AG09319 (cell line): ENCODE measurements at places on chromosomes 4 and X.

DNA sequence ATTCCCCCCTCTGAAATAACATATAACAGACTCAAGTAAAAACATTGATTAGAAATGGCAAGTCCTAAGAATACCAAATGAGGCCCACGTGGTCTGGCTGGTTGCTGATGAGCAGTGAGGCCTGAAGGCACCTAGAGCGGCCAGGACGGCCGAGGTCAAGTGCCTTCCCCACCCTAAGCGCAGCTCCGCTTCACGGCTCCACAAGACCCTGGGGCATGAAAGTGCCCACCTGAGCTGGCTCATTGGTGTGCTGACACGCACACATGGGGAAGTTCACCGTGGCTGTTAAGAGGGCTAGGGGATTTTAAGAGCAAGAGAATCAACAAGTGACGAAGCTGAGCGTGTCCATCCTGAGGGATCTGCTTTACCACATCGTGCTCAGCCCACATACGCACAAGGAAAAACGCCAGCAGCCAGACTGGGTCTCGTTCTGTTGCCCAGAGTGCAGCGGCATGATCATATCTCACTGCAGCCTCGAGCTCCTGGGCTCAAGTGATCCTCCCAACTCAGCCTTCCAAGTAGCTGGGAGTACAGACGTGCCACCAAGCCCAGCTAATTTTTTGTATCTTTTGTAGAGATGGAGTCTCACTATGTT, 22.4 kb downstream of the DCTD start:
- DNase-seq: no peak

- no peak for DNase-seq
Measured at GRCh38 chr4:24529555-24529954, 54.8 kb downstream of the DHX15 start.

DNA sequence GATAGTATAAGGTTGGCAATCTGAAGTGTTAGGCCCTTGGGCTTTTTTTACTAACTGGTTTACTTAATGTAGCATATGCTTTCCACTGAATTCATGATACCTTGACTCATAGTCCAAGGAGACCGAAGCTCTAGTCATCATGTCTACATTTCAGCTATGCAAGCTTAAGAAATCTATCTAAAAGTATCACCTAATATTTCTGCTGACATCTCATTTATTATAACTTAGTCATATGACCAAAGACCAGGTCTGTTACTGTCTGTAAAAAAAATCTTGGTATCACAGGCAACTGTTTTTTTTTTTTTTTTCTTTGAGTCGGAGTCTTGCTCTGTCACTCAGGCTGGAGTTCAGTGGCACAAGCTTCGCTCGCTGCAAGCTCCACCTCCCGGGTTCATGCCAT, 814.0 kb upstream of the NDST4 start:
- no peak for DNase-seq

DNA sequence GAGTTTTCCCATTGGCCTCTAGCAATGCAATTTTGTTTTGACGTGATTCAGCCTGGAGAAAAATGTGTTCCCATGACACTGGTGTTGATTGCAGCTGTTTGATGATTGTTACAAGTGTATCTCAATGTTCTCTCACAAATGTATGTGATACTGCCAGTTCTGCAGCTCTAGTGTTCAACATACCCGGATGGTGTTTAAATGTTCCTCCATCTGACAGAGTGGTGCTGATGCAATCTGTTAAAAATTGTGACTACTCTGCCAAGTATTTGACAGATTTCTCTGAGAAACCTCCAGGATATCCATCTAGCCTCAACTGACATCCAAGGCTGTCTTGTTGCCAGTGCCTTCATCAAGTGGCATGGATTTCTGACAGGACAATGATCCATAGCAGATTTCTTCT, 657.2 kb upstream of the DIAPH2 start:
- DNase-seq: no peak

- DNase-seq: no peak
Measured at GRCh38 chrX:28585767-28586166, 1.5 kb upstream of the IL1RAPL1 start.

DNA sequence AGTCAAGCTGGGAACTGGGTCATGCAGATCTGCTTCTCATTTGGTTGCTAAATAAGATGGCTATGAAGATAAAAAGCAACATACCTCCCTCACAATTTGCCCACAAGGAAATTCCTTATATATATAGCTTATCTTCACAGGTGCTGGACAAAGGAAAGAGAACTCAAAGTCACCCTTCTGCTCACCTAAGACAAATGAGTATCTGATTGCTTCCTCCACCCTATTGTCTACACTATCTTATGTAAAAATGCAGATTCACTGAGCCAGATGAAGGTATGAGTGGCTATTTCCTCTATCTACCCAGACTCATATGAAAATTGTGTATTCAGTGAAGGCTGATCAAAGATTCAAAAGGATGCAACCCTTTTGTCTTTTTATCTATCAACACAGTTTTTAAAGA, 50.8 kb downstream of the CHM start:
- DNase-seq: no peak

DNA sequence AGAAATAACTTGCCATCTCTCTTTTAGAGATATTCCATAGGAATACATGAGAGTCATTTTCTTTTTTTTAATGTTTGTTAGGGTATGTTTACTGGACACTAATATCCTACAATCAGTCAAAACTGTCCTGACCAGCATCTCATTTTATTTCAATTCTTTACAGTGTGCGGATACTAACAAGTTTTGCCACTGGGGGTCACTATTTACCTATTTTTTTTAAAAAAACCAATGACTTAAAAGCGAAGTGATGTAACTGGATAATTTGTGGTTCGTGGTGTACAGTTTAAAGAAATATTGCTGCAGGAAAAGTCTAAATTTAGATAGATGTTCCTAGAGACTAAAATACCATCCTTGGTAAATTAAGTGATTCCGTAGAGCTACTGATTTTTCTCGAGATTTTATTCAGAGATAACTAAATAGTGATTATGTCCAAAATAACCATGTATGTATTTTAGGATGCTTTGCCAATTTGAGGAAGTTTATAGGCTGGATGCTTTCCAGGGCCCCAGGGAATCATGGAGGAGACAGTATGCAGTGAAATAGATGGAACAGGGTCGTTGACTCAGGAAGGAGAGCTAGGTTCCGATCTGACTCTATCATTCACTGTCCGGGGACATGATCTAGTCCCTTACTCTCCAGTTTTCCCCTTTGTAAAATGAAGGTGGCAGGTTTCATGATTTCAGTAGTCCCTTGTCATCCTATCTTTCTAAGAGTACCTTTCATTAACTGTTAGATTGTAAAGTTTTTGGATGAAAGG, 34.0 kb upstream of the GNPDA2 start:
- no peak for DNase-seq
